ENCODE measurements at places on chromosomes 7 and 10. TPM values are rescaled to one million over a fixed set of nuclear protein-coding genes. Genes with fewer than 3 reads are reported as not detected.

DNA sequence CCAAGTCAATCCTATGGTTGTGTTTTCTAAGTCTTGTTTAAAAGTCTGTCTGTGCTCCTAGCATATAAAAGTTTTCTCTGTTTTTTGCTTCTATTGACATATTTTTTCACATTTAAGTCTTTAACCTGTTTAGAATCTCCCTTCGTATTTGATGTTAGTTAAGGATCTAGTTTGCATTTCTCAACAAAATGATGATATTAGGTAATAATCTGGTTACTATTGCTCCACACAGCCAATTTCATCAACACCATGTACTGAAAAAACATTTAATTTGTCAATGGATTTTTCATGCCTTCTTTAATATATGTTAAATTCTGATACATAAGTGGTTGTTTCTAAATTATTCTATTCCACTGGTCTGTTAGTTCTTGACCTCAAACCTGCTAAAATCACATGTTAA is 17.5 kb upstream of the TSGA13 start:
- DNase-seq = no peak

DNA sequence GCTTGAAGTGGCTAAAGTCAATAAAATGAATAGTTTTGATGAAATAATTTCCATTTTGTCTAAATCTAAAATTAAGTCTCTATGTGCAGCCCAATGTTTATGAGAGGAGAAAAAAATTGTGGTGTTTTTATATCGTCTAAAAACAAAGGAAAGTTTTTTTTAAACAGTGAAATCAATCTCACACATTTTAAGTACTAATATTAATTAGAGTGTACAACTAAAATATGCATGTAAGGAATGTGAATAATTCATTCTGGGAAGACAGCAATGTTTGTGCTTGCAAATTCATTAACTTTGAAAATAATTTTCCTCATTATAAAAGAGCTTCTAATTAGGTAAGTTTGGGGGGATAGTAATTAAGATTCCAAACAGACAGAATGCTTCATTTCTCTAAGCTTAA is at the start of gene NPVF:
Gene NPVF (minus strand): TSS at position 101 of the 400 bp plus-strand sequence. CDS start 47 bp downstream, at position 54.
- DNase-seq = no peak

The THSD7A gene
- total RNA-seq = 3.7 TPM

- DNase-seq = no peak
Measured at GRCh38 chr10:33249659-33250345, 84.7 kb downstream of the NRP1 start.
